ENCODE measurements at places on chromosomes 6 and 20.

- H3K27me3 ChIP-seq, result no peaks in the 10 kb centered on the region
- no peaks in the 10 kb centered on the region for H3K36me3 ChIP-seq
- no peak overlapping the region for H3K4me3 ChIP-seq
- peaks cover 14% of the 10 kb centered on the region for H3K4me1 ChIP-seq
- no peak for DNase-seq
Measured at GRCh38 chr6:149752600-149753373, 3.2 kb downstream of the PCMT1 start.

DNA sequence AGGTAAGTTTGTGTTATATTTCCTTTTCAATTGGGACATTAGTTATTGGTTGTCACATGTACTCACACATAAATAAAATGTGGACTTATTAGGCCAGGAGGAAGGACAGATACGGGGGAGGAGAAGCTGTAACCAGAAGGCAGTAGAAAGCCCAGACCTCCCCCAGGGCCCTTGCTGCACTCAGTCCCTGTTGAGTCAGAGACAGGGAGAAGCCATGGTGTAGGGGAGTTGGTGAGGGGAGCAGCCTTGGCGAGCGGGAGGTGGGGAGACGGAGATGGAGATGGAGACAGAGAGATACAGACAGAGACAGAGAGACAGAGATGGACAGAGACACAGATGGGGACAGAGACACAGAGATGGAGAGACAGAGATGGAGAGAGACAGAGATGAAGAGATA lies 263.2 kb downstream of the DLL1 start:
- DNase-seq, result peak; percentile 16
- no peak overlapping the region for H3K4me3 ChIP-seq
- no peak overlapping the region for H3K27ac ChIP-seq
- no peaks in the 10 kb centered on the region for H3K27me3 ChIP-seq

GRCh38 chr6:31158863-31159855 lies 770 bp downstream of the TCF19 start:
- H3K36me3 ChIP-seq, result no peaks in the 10 kb centered on the region
- peaks cover 17% of the 10 kb centered on the region for H3K4me1 ChIP-seq
- DNase-seq, result no peak
- H3K27ac ChIP-seq, result no peak overlapping the region
- H3K27me3 ChIP-seq, result no peaks in the 10 kb centered on the region
- peak overlapping the region; percentile 70 for H3K4me3 ChIP-seq

DNA sequence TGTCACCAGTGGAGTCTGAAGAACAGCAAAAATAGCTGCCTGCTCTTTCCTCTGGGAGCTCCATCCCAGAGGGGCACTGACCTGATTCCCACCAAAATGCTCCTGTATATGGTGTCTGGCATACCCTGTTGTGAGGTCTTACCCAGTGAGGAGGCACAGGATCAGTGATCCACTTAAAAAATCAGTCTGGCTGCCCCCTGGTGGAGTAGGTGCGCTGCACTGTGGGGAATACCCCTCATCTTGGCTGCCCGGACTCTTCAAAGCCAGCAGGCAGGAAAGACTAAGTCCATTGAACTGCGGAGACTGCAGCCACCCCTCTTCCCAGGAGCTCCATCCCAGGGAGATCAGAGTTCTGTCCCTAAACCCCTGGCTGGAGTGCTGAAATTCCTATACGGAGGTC lies 230.9 kb upstream of the HTR1E start:
- no peaks in the 10 kb centered on the region for H3K4me1 ChIP-seq
- no peak overlapping the region for H3K27ac ChIP-seq
- H3K36me3 ChIP-seq, result no peaks in the 10 kb centered on the region
- DNase-seq, result no peak
- no peak overlapping the region for H3K4me3 ChIP-seq
- no peaks in the 10 kb centered on the region for H3K27me3 ChIP-seq

DNA sequence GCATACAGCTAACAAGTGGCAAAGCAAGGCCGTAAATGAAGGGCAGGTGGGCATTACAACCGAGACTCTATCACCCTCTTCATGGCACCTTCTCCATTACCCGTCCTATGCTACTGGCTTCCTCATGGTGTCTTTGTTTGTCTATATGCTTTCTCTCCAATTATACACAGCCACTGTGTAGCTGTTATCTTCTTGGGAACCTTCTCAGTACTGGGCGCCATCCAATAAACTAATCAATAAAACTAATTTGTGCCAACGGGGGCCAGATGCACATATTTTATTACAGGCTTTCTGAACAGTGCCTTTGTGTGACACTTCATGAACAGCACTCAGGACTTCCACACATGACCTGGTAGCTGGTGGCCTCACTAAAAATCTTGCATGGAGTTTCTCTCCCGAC lies 149.8 kb upstream of the PCSK2 start:
- no peaks in the 10 kb centered on the region for H3K4me1 ChIP-seq
- H3K36me3 ChIP-seq, result no peaks in the 10 kb centered on the region
- H3K27me3 ChIP-seq, result no peaks in the 10 kb centered on the region
- no peak for DNase-seq
- no peak overlapping the region for H3K4me3 ChIP-seq

GRCh38 chr6:51927450-51927849 lies 160.0 kb downstream of the PKHD1 start:
- no peaks in the 10 kb centered on the region for H3K27me3 ChIP-seq
- no peak overlapping the region for H3K4me3 ChIP-seq
- no peaks in the 10 kb centered on the region for H3K4me1 ChIP-seq
- DNase-seq, result no peak

GRCh38 chr20:25283221-25283951 lies 35.5 kb downstream of the PYGB start:
- no peak overlapping the region for H3K27ac ChIP-seq
- no peaks in the 10 kb centered on the region for H3K27me3 ChIP-seq
- H3K4me1 ChIP-seq, result no peaks in the 10 kb centered on the region
- no peak overlapping the region for H3K4me3 ChIP-seq

DNA sequence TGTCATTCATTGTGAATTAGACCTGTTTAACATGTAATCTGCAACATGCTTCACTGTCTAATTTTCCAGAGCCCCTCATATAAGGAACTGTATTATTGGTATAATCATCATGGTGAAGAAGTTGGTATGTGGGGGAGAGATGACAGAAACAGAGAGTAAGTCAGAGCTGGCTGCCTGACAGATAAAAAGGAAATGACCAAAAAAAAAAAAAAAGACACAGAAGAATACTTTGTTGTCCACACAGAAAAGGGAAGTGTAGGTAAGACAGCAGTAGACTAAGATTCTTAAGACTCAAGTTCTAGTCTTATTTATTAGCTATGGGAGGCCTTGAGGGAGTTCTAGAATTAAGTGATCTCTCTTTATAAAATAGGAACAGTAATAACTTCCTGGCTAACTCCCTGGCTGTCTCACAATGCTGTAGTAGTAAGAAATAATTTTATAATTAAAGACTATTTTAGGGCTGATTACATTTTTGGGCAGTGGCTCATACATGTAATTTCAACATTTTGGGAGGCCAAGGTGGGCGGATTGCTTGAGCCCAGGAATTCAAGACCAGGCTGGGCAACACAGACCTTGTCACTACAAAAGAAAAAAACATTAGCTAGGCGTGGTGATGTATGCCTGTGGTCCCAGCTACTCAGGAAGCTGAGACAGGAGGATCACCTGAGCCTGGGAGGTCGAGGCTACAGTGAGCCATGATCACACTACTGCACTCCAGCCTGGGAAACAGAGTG lies 102.5 kb downstream of the PRL start:
- H3K4me3 ChIP-seq, result no peak overlapping the region
- no peak overlapping the region for H3K27ac ChIP-seq
- H3K27me3 ChIP-seq, result no peaks in the 10 kb centered on the region

Measured in ascending aorta (tissue), 2 donors.